ENCODE measurements at places on chromosomes 11 and 22. TPM values are rescaled to one million over a fixed set of nuclear protein-coding genes. Genes with fewer than 3 reads are reported as not detected.

Gene ESAM
- 70.7 TPM for total RNA-seq

Gene SERPIND1
- 0.66 TPM for total RNA-seq

Gene GLB1L2
- total RNA-seq, result 0.19 TPM

Gene MFRP
- total RNA-seq, result not detected

Gene BTBD18
- not detected for total RNA-seq

Gene OR51M1
- total RNA-seq, result not detected

Gene MMP13
- not detected for total RNA-seq

Gene OR5F1
- not detected for total RNA-seq

Gene C11orf97
- not detected for total RNA-seq

Gene MMP8
- not detected for total RNA-seq

Gene CHKB
- total RNA-seq, result 19.7 TPM

Gene NCF4
- not detected for total RNA-seq

Gene PKDREJ
- total RNA-seq, result not detected

Gene GAL
- total RNA-seq, result 0.28 TPM

Gene BAIAP2L2
- total RNA-seq, result 0.09 TPM

Gene CNIH2
- total RNA-seq, result 0.09 TPM

Gene RAB38
- total RNA-seq, result 2.7 TPM
